ENCODE measurements at places on chromosomes 3 and 15.

GRCh38 chr3:49707113-49707480 is 12.4 kb downstream of the AMIGO3 start:
- DNase-seq, result no peak

- no peak for DNase-seq
Measured at GRCh38 chr3:136667081-136667480, 85.1 kb downstream of the STAG1 start.

DNA sequence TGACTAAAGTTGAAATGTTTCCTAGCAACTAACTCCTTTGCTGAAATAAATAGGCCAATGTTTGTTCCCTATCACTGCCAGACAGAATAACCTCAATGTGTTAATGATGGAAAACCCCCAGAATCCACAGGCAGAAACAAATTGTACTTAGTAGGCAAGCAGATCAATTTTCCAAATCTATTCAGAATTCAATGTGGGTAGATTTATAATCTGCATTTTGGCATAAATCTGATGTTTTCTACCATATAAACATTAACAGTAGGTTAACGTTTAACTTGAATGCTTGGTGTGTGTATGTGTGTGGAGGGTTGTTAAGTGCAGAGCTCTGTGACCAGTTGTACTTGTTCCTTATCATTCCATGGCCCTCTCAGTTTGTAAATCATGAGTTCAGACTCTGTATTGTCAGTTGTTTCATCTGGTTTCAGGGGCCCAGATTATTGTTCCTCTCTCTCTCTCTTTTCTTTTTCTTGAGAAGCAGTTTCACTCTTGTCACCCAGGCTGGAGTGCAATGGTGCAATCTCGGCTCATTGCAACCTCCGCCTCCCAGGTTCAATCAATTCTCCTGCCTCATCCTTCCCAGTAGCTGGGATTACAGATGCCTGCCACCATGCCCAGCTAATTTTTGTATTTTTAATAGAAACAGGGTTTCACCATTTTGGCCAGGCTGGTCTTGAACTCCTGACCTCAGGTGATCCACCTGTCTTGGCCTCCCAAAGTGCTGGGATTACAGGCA is 32.8 kb downstream of the PLSCR1 start:
- DNase-seq, result peak; percentile 52

DNA sequence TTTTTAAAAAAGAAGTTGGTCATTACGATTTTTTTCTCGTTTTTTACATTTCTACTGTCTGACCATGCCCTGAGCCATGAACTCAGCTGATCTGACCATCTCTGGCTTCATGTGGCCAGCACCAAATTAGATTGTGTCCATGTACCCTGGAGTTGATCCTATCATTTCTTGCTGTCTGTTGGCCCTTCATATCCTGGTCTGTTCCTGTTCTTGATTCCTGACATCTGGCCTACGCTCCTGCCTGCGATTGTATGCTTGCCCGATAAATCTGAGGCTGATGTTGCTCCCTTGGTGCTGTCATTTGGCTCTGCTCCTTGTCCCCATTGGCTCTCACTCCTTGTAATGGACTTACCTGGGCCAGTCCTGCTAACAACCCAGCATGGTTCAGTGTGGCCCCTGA is 89.8 kb upstream of the IGSF10 start:
- DNase-seq, result no peak

DNA sequence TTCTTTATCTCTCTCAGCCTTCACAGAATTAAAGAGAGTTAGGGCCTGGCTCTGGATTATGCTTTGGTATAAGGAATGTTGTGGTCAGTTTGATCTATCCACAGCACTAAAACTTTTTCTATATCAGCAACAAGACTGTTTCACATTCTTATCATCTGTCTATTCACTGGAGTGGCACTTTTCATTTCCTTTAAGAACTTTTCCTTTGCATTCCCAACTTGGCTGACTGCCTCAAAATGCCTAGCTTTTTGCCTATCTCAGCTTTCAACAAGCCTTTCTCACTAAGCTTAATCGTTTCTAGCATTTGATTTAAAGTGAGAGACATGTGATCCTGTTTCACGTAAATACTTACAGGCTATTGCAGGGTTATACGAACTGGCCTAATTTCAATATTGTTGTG is 471.8 kb downstream of the GBE1 start:
- DNase-seq, result no peak

DNA sequence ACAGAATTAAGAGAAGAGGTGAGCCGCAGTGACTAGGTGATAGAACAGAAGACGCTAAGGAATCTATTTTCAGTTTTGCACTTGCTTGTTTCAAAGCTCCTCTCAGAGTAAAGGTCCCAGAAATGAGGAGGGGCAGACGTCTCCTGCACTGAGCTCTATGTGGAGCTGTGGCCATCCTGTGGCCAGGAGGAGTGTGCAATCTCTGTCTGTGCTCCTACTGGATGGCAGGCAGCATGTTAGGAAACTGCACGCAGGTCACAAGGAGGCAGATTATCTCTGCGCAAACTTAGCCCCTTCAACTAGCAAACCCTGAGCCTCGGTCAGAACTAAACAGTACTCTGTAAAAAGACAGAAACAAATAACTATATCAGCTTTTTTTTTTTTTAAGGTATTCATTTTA is 31.1 kb upstream of the PPIB start:
- no peak for DNase-seq

GRCh38 chr15:67906382-67906781 is 66.5 kb upstream of the RNU6-1 start:
- peak; percentile 23 for DNase-seq

GRCh38 chr3:33003308-33003707 is 51.9 kb downstream of the CCR4 start:
- DNase-seq, result no peak

- no peak for DNase-seq
Measured at GRCh38 chr3:64681827-64682226, 6.0 kb downstream of the ADAMTS9 start.

DNA sequence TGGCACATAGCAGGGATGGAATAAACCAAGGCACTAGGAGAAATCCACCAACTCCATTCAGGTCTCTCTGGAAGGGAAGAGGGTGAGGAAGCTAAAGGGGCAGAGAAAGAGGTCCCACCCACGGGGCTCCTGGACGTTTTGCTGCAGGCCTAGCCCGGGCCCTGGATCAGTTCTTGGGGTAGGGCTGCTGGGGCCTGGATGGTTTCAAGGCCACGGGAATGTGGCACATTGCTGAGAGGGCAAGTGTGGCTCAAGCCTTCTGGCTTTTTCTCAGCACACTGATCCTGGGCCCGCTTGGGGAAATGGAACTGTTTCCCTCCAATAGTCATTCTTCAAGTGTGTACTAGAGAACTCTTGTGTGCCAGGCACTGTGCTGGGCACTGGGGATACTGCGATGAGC is 24.0 kb downstream of the EPHB3 start:
- DNase-seq, result no peak

DNA sequence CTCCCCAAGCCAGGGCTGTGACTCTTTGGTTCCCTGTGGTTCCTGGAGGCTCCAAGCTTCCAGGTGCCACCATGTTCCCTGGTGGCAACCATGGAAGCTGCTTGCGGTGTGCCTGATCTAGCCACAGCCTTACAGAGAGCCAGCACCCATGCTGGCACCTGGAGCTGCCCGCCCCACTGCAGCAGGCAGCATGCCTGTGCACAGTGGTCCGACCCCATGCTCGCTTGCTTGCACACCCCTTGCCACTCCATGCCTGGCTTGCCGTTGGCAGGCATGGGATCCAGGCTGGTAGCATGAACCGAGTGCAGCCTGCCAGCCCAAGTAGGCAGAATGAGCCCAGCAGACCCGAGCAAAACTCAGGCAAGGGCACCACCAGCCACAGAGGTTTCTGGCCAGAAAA is 53.9 kb downstream of the SLMAP start:
- DNase-seq, result no peak

GRCh38 chr3:137946356-137946973 is 63.5 kb upstream of the CLDN18 start:
- DNase-seq, result peak; percentile 82

- DNase-seq, result no peak
Measured at GRCh38 chr3:104291878-104292277, 1074.8 kb upstream of the ALCAM start.

DNA sequence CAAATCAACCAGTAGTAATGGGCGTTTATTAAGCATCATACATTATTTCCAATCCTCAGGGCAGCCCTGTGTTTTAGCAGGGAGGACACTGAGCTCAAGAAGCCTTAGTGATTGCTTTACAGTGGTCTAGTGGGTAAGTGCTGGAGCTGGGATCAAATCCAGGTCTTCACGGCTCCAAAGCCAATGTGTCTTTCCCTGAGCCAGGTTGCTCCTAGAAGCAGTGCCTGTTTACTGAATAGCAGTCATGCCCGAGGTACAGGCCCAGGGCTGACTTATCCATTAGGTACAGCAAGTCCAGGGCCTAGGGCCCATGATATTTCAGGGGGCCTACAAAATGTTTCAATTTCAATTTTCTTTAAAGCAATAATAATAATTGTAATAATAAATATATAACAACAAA is 9.6 kb upstream of the SMAD6 start:
- no peak for DNase-seq

DNA sequence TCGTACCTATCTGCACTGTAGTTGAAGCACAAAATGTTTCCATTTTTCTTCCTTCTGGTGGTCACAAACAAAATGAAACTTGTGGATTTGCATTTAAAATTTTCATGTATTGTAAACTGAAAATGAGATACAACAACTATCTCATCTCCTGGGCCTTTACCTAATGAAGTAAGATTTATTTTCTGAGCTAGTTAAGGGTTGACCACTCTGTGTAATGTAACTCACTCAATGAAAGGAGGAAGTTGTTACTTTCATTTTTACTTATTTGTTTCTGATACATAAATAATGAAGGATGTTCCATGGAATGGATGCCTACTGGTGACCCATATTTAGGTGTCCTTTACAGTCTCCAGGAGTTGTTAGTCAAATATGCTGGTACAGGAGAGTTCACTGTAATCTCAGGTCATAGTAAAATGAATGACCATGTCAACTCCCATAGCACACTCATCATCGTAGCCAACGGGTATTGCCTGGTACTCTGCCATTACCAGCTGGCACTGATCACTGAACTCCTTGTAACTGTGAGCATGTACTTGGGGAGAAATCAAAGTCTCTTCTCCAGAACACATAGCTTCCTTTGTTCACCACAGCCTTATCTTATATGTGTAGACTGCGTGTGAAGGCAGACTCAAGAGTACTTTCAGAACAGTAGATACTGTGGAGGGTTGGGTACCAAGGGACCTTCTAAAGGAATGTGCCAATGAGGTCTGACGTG is 474.2 kb upstream of the ROBO2 start:
- no peak for DNase-seq

DNA sequence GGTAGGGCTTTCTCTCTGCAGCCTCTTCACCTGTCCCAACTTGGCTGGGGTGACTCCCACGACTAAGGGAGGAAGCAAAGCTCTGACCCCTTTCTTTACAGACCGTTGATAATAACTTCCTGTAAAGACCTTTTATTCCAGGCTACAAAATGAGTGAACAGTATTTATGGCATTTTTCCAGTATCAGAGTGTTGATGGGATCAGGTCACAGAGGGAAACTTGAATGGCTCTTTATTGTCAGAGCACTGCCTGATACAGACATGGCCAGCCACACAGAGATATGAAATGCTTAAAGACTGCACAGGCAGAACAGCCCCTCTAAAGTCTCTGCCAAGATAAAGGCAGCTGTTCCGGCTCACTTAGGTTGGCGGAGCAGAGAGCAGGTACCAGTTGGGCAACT is 1033.9 kb upstream of the NR2F2 start:
- DNase-seq, result no peak

- peak; percentile 17 for DNase-seq
Measured at GRCh38 chr3:111246967-111247760, 175.5 kb downstream of the NECTIN3 start.

DNA sequence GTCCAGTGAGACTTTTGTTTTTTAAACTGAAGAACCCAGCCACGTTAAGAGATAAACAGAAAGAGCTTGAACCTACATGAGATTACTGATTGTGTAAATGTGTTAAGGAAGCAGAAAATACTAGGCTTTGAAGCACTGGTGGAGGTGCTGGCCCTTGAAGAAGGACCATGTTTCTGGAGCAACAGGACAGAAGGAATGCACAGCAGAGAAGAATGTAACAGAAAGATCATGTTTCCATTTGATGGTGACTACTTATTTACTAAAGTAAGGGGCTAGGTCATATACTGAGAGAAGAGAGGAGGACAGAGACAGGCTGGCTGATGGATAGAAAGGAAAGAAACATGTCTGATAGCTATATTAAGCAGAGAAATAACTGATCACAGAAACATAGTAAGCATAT is 88.8 kb downstream of the CLASP2 start:
- no peak for DNase-seq

DNA sequence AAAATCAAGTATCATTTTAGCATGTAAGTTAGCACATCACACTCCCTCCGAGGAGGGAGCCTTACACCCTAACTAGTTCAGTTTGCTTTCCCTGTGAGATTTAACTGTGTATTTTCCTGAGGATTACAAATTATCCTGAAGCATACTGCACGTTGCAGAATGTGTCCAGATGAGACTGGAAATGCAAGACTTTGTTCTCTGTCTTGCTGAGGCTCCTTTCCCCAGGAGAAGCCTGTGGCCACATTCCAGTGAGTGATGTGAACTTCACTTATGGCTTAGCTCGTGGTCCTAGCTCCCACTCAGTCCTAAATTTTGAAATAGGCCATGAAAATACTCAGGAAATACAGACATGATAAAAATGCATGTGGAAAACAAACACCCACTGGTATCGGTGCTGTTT is 23.7 kb downstream of the PDZRN3 start:
- no peak for DNase-seq

- no peak for DNase-seq
Measured at GRCh38 chr3:15631426-15632211, 30.1 kb downstream of the BTD start.

DNA sequence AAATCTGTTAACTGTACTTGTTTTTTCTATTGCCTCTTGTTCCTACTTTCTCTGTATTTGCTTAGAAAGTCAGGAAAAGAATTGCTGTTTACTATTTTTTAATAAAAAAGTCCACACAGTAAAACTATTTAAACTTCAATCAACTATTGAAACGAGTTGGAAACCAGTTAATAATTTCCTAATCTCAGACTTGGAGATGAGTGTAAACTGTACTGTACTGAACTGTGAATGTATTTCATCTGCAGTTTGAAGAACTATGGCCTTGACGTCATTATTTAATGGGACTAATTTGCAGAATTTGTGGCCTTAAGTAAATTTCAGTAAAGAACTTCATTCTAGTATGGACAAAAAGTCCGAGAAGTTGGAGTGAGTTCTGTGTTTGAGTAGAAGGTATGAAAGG is 89.1 kb downstream of the LRRC28 start:
- DNase-seq, result no peak

- no peak for DNase-seq
Measured at GRCh38 chr15:57730876-57731275, 24.4 kb downstream of the POLR2M start.

- DNase-seq, result no peak
Measured at GRCh38 chr3:45026957-45027356, 854 bp downstream of the CLEC3B start.

- DNase-seq, result no peak
Measured at GRCh38 chr3:14201940-14202684, 23.5 kb downstream of the LSM3 start.
